ENCODE measurements at places on chromosomes 5 and 9.
A peak's percentile ranks its signal among the peaks of the same experiment; 100 is the strongest.

GRCh38 chr9:86069206-86069869 lies 30.0 kb downstream of the GOLM1 start:
- no peak for DNase-seq

- DNase-seq: no peak
These were observed 53.0 kb upstream of the CPEB4 start for GRCh38 chr5:173835131-173835530.

DNA sequence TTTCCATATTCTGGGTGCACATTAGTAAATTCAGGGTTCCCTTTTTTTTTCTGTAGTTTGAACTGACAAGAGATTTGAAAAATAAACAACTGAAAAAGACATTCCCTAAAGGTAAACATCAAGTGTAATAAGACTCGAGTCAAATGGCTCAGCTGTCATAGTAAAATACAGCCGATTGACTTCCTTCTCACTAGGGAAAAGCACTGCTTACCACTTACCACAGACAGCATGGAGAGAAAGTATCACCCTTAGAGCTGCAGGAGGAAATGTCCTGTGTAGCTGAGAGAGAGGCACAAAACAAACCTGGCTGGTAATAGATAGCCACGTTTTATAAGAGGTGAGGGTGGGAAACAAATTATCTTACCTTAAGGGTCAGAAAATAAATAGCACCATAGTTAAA lies 12.1 kb upstream of the DMAC1 start:
- no peak for DNase-seq

DNA sequence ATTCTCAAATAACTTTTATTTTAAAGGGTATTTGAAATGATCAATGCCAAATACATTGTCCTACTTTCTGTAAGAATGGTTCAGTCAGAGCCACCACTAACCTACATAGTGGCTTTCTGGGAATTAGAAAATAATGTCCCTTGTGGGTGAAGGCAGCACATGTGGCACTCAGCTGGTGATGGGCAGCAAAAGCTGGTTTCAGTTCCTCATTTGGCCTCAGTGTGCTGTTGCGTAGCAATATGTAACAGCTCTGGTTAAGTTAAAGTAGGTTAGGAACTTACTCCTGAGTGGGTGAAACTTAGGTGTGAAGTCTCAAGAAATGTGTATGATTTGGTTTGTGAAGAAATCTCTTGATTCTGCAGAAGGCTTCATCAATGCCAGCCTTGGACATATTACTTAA lies 99.6 kb upstream of the SPEF2 start:
- no peak for DNase-seq

GRCh38 chr9:131214286-131214856 lies 61.9 kb downstream of the FAM78A start:
- peak; percentile 14 for DNase-seq

DNA sequence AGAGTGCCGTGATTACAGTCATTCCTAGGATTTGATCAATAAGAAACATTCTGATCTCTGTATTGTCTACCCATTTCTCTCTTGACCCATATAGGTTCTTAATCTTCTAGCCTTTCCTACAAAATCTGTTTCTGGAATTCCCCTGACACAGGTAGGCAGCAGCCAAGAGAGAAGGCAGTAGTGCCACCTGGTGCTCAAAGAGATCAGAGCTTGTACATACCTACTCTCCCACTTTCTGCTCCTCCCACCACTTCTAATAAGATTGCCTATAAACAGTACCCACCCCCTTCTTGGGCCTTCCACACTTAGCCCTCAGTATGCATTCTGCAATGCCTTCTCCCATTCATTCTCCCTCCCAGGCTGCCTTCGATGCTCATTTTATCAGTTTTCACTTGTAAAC lies 117.4 kb upstream of the RORB start:
- DNase-seq: no peak

DNA sequence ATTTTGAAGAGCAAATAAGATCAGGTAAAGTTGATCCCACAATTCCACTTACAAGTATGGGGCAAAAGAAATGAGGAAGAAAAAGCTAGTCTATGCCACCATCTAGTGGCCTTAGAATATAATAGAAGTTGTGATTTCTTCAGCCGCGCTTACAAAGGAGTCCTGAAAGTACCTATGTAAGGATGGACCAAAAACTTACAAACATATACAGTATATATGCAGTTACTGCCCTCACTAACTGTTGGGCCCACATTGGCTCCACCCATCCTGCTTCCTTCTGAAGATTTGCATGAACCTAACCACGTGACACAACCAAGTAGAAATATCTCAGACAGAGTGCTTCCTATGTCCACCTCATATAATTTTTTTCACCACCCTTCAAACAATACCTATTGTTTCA lies 11.7 kb upstream of the OR13D1 start:
- peak; percentile 22 for DNase-seq

DNA sequence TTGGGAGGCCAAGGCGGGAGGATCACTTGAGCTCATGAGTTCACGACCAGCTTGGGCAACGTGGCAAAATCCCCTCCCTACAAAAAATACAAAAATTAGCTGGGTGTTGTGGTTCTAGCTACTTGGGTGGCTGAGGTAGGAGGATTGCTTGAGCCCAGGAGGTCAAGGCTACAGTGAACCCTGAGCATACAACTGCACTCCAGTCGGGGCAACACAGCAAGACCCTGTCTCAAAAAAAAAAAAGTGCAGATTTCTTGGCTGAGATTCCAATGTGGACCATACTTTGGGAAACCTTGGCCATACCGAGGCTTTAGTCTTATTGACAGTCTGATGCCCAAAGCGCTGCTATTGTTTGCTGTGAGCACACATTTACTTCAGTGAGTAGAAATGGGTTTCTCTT lies 113.6 kb upstream of the CLINT1 start:
- no peak for DNase-seq

DNA sequence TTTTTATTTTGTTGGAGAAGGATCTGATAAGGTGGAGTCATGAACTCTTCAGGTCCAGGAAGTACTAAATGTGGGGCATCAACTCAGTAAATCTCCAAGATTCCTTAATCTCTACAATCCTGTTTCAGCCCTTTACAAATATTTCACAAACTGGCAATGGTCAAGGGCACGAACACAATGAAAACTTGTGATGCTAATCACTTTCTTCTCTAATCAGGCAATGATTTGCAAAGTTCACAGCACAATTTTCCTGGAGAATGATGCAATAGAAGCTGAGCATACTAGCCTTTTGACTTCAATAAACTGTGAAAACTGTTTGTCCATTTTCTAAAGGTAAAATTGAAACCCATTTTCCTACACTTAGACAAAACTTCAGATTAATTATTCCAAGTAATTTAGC lies 16.9 kb downstream of the GDF9 start:
- no peak for DNase-seq

- no peak for DNase-seq
These were observed 385.9 kb upstream of the CHD1 start for GRCh38 chr5:99314721-99315120.

- no peak for DNase-seq
These were observed 194.6 kb downstream of the AOPEP start for GRCh38 chr9:94921092-94921471.

- DNase-seq: no peak
These were observed 6.4 kb downstream of the PHF24 start for GRCh38 chr9:34964458-34964857.

DNA sequence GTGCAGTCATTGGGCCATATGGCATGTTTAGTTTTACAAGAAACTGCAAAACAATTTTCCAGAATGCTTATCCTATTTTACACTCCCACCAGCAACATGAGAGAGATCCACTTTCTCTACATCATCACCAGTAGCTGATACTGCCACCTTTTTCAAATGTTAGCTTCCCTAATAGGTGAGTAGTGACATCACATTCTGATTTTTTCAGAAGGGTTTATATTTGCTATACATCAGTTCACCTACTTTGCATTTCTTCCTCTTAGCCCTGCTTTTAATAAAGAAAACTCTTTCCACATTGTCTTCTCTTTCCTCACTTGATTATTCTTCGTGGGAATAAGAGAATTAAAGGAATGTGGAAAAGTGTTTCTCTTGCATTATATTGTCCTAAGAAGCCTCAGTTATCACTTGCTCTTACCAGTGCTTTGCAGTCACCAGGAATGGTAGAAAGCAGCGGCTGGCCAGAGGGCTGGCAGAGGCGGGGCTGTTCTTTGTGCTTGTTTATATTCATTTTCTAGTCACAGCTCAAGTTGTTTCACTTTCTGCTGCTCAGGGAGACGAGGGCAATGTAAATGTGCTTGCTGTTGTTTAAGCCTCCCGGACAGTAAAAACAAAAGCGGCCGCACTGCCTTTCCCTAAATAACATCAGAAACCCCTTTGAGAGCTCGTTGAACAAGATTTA lies 164.8 kb downstream of the HSD17B3 start:
- peak; percentile 20 for DNase-seq

GRCh38 chr9:138066049-138066448 lies 188.5 kb downstream of the CACNA1B start:
- no peak for DNase-seq

DNA sequence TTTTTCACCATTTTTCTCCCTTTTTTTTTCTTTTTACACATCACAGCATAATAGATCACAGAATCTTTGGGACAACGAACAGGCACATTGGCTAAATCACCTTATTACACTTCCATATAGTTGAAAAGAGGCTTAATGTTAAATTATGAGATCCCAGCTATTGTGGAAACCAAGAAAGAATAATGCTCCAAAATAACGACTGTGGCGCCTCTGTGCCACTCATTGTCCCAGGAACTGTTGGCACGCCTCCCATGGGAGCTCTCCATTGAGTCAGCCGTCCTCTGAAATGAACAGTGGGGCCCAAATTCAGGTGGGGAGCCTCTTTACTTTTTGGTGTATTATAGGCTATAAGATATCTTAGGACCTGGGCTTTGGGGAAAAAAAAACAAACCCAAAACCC lies 82.2 kb upstream of the NFIB start:
- no peak for DNase-seq

GRCh38 chr9:129170229-129170628 lies 7.8 kb downstream of the IER5L start:
- DNase-seq: no peak

DNA sequence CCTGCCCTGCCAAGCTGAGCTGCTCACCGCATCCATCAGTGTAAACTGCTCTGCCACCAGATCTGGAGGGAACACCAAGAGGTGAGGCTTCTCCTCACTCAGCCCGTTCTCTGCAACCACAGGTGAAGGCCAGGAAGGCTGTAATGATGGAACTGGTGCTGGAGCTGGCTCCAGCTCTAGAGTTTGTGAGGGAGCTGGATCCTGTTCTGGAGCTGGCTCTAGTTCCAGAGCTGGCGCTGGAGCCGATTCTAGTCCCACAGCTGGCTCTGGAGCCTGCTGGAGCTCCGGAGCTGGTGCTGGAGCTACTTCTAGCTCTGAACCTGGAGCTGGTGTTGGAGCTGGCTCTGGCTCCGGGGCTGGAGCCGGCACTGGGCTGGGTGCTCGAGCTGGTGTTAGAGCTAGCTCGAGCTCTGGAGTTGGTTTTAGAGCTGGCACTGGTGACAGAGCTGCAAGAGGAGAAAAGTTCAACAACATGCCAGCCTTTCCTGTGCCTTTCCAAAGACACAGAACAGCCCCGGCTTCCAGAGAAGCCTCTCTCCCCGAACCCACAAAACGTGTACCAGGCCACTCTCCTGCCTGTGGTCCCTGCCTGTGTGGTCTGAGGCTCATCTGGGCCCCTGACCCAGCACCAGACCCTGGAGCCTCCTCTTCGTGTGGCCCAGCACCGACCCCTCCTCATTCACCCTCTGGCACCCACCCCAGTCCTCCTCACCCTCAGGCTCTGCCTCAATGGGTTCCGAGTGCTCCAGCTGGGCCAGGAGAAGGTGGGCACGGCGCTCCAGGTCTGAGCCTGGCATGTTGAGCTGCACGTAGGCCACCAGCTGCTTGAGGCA lies 12.9 kb downstream of the RALGDS start:
- DNase-seq: no peak

GRCh38 chr5:168693297-168693696 lies 114.1 kb upstream of the PANK3 start:
- no peak for DNase-seq
